ENCODE measurements at places on chromosomes 13 and 19.

- DNase-seq: peak; percentile 81
Measured at GRCh38 chr13:100392709-100393630, 195.6 kb downstream of the GGACT start.

- DNase-seq: no peak
Measured at GRCh38 chr13:25922376-25922775, 129.4 kb downstream of the SHISA2 start.

DNA sequence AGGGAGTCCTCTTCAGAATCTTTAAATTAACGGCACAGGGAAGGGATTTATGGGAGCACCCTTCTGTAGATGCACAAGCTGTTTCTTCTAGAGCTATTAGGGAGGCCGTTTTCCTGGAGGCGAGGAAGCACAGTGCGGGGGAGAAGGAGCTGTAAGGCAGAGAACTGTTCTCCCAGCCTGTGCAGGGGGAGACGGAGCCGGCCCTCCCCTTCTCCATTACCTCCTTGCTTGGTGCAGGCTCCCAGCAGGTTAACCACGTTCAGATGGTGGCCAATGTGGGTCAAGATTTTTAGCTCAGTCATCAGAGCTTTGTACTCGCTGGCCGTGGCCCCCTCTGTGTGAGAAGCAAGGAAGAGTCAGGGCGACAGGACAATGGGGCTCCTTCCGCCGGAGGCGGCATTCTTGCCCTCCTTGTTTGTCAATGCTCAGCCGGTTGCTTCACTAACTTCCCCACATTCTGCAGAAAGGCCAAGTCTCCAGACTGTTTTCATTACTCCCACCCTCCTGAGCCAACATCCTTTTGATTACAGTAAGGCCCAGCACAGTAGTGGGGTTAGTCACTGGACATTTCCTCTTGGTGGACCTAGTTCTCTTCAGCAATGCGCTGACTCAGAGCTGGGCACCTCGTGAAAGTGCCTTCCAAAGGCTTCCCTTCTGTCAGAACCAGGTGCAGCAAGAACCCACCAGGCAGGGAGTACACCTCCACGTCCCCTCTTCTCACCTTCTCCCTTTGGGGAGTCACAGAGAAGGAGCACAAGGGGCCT is 165.4 kb downstream of the FLT1 start:
- DNase-seq: no peak

GRCh38 chr19:8001995-8002849 is 3.2 kb downstream of the ELAVL1 start:
- DNase-seq: peak; percentile 79

- DNase-seq: no peak
Measured at GRCh38 chr13:113110048-113110851, 4.7 kb downstream of the F7 start.

GRCh38 chr19:58218899-58219298 is 9.8 kb upstream of the ZNF544 start:
- DNase-seq: peak; percentile 10

GRCh38 chr19:4044990-4045465 is 21.7 kb downstream of the ZBTB7A start:
- no peak for DNase-seq

DNA sequence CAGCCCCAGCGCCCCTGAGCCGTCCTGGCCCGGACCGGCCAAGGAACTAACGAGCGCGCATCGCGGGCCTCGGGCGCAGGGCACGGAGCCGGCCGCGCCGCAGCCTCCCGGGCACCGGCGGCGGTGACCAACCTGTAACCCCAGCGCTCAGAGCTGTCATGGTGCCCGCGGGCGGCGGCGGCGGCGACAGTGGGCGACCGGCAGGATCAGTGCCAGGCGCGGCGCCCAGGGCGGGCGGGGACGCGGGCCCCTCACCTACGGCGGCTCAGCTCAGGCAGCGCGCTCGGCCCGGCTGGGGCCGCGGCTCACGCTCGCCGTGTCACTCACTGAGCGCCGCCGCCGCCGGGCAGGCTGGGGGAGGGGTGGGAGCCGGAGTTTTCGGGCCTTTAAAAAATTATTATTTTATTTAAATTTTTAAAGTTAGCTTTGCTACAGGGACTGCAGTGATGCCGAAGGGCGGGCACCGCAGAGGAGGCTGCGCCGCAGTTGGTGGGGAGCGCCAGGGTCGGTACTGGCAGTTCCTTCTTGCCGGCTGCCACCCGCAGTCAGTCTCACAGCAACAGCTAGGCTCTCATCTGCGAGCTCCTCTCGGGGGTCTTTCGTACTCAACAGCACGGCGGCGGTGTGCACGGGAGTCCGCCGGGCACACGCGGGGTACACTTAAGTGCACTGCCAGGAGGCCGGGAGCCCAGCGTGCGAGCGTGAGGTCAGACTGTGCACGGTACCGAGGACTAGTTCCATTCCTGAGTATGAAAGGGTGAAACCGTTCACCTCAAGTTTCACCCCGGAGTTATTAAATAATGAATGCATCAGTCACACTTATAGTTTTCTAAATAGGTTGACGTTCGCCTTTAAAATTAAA is at the start of gene NALCN:
NALCN (minus strand) TSS at position 328 of the 862 bp plus-strand sequence. CDS start 17,382 bp downstream, outside the sequence.
- DNase-seq: no peak

GRCh38 chr13:48078251-48078656 is 16.6 kb downstream of the MED4 start:
- no peak for DNase-seq

- DNase-seq: peak; percentile 59
Measured at GRCh38 chr19:53195265-53195903, 2.2 kb upstream of the ZNF665 start.

DNA sequence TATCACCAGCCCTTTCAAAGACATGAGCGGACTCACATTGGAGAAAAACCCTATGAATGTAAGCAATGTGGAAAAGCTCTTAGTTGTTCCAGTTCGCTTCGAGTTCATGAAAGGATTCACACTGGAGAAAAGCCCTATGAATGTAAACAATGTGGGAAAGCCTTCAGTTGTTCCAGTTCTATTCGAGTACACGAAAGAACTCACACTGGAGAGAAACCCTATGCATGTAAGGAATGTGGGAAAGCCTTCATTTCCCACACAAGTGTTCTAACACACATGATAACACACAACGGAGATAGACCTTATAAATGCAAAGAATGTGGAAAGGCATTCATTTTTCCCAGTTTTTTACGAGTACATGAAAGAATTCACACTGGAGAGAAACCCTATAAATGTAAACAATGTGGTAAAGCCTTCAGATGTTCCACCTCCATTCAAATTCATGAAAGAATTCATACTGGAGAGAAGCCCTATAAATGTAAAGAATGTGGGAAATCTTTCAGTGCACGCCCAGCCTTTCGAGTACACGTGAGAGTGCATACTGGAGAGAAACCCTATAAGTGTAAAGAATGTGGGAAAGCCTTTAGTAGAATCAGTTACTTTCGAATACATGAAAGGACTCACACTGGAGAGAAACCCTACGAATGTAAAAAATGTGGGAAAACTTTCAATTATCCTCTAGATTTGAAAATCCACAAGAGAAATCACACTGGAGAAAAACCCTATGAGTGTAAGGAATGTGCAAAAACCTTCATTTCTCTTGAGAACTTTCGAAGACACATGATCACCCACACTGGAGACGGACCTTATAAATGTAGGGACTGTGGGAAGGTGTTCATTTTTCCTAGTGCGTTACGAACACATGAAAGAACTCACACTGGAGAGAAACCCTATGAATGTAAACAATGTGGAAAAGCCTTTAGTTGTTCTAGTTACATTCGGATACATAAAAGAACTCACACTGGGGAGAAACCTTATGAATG is 17.6 kb downstream of the ZNF791 start:
- no peak for DNase-seq

- DNase-seq: peak; percentile 56
Measured at GRCh38 chr19:3108775-3109174, 14.6 kb downstream of the GNA11 start.

DNA sequence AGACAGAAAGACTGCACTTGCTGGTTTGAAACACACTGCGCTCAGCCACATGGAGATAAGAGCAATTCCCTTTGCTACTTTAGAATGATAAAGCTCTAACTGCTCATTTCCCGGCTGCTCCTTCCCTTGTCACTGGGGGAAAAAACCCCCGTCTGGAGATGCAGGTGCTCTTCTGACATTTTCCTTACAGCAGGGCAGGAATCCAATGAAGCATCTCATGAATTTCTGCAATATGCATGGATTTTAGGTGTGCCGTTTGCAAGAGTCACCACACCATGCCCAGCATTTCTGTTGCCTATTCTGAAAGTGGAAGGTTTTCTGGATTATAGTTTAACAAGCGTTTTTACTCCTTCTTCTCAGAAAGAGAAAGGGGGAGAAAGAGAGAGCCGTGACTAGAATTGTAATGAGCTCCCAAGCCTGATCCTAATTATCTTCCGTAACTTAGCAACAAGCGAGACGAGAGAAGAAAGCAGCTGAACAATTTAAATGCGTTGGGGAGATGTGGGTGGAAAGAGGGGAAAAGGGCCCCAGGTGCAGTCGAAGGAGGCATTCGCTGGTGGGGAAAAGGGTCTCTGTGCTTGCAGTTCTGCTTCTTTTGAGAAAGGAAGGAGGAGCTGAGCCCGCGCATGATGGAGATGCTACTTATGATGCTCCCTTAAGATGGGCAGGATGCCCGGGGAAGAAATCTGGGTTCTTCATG is 76.6 kb upstream of the SPATA13 start:
- no peak for DNase-seq

GRCh38 chr19:49347835-49348234 is 12.6 kb downstream of the CD37 start:
- no peak for DNase-seq

DNA sequence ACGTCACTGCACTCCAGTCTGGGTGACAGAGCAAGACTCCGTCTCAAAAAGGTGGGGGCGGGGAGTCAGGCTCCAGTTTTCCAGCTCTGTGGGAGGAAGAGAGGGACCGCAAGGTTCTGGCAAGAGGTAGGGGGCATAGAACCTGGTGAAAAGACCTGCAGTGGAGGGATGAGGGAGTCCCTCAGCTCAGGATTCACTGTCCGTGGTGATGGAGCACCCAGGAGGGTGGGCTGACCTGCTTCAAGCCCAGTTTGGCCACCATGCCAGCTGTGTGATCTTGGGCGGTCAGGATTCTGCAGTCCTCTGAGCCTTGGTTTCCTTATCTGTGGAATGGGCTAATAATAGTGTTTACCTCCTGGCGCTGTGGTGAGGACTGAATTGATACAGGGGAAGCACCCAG is 21.2 kb downstream of the SLC8A2 start:
- DNase-seq: no peak

GRCh38 chr19:35842666-35843272 is 9.5 kb downstream of the NPHS1 start:
- DNase-seq: no peak
